ENCODE measurements at places on chromosomes 12 and 14.

GRCh38 chr14:101191721-101192660 is 288.5 kb upstream of the RTL1 start:
- DNase-seq: no peak

DNA sequence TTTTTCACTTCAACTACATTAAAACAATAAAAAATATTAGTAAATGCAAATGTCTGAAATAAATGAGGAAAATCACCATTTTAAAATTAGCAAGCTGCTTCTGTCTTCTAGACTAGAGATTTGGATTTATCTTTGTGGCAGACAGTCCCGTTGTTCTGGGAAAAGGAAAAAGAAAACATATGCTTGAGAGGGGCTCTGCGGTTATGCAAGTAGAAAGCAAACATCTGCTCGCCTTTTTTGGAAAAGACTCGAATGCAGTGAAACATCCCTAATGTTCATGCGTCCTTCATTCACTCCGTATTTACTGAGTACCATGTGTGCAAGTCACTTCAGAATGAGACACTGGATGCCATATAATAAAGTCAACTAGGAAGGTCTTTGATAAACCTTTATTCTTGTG is 44.9 kb downstream of the IFNG start:
- no peak for DNase-seq

- DNase-seq: no peak
Measured at GRCh38 chr12:50728417-50728816, 35.5 kb upstream of the ATF1 start.

GRCh38 chr14:24613241-24613640 is 3.8 kb upstream of the GZMH start:
- DNase-seq: no peak

- DNase-seq: no peak
Measured at GRCh38 chr14:74213907-74214803, 25.1 kb upstream of the VSX2 start.

DNA sequence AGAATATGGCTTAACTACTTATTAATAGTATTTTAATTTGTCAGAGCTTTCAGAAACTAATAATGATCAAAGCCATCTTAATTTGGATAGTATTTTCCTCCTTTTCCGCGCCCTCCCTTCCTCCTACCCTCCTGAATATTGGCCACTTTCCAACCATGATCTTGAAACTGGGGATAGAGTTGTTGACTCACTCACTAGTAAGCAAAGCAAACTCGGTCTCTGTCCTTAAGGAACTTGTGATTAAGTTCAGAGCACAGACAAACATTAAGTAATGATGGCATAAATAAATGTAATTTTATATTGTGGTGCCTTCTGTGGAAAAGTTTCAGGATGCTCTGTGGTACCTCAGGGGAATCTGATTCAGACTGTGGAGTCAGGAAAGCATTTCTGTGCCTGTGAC is 75.7 kb downstream of the LRRK2 start:
- no peak for DNase-seq

- DNase-seq: no peak
Measured at GRCh38 chr14:59863806-59864525, 6.6 kb downstream of the RTN1 start.

DNA sequence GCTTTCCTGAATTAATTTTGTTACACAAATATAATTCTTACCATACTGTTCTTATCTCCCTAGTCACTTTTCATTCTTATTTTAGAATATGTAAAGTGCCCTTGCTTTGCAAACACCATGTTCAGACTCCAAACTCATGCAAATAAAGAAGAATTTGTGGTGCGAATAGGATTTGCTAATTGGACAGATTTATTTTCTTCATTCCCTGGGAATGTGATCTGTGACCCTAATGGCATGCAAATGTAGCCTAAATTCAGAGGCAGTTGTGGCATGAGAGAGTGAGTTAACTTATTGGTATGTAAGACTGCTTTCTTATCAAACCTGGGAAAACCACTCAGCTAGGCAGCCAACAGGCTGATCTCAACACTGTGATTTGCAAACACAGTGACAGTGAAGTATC is 10.0 kb downstream of the CAPZA3 start:
- no peak for DNase-seq

- DNase-seq: no peak
Measured at GRCh38 chr12:92178340-92178739, 32.7 kb upstream of the BTG1 start.

- peak; percentile 32 for DNase-seq
Measured at GRCh38 chr12:13097491-13098011, 5.9 kb downstream of the GSG1 start.

DNA sequence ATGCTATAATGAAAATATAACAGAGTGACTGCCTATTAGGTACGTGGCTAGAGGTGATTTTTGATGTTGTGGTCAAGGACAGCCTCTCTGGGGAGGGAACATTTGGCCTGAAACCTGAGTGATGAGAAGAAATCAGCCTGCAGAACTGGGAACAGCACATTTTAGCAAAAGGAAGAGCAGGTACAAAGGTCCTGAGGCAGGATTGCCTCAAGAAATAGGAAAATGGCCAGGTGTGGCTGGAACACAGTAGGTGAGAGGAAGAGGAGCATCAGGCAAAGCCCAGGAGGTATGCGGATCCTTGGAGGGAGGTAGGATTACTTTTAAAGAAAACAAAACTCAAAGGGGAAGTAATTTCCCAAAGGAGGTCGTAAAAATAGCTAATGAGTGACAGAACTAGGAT is 582.9 kb downstream of the MED13L start:
- DNase-seq: no peak

GRCh38 chr12:24226745-24227350 is 277.4 kb upstream of the SOX5 start:
- DNase-seq: no peak

GRCh38 chr14:93056166-93056839 is 59.4 kb downstream of the ITPK1 start:
- no peak for DNase-seq

DNA sequence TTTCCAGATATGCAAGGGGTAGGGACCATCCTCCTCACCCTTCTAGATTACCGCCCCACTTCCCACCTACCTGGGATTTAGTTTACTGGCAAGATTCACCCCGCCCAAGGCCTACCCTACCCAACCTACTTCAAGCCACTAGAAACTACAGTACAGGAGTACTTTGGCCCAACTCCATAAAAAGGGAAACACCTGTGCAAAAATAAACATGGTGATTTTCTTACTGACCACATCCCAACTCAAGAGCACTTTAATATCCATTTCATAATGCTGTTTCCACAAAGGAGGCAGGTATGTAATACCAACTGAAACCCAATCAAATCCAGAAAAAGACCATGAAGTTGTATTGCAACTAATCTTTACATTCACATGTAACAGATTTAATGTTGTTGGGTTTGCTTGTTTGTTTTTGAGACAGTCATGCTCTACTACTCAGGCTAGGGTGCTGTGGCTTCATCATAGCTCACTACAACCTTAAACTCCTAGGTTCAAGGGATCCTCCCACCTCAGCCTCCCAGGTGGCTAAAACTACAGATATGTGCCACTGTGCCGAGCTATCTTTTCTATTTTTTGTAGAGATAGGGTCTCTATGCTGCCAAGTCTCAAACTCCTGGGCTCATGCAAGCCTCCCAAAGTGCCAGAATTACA is 41.7 kb upstream of the RAP1B start:
- no peak for DNase-seq

Measured in HT-29 (cell line).